BE2C (cell line): ENCODE measurements at places on chromosomes 3 and 15.

- no peak for DNase-seq
These were observed at the start of gene MYL3 for GRCh38 chr3:46863261-46863782. Gene MYL3 (minus strand): TSS chr3:46863444. CDS start chr3:46863390, 54 bp downstream.

- DNase-seq = no peak
These were observed 2.2 kb downstream of the CADM2 start for GRCh38 chr3:84961011-84961410.

GRCh38 chr15:26620528-26621458, 152.1 kb downstream of the GABRB3 start:
- no peak for DNase-seq

DNA sequence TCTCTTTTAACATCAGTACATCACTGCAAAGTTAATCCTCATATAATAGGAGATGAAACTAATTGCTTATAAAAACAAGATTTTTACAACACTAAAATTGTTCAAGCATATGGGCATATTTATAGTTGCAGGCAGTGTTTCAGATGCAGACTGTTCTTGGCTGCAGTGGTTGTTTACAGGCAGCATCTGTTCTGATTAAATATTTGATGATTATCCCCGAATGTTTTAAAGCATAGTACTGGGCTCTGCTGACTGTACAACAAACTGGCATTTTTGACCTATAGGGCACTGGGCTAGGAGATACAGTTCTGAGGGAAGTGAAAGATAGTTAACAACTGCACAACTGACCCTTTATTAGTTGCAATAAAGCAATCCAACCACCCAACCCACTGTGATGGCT, 113.6 kb downstream of the UBE3A start:
- DNase-seq = no peak

DNA sequence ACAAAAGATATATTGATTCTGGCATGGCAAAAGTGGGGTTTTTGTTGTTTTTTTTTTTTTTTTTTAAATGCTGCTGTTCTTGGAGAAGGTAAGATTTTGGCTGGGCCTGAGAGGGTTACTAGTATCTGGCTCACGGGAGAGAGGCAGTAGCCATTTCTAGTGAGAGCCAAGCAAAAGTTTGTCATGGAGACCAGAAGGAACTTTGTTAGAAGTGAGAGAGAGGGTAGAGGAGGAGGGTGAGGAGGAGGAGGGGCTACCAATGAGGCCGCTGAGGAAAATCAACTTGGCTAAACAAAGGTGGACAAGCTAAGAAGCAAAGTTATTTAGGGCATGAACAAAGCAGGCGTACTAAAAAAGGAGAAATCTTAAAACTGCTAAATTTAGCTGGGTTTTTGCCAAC, 48.9 kb upstream of the STRIT1 start:
- DNase-seq = no peak

GRCh38 chr3:117602058-117602644, 892.6 kb downstream of the TUSC7 start:
- no peak for DNase-seq

GRCh38 chr3:157282261-157283191, 122.6 kb upstream of the CCNL1 start:
- no peak for DNase-seq
